ENCODE measurements at places on chromosomes 7 and 10.
A peak's percentile ranks its signal among the peaks of the same experiment; 100 is the strongest.

- DNase-seq = no peak
These were observed 1122.1 kb downstream of the XPNPEP1 start for GRCh38 chr10:108801220-108801619.

- DNase-seq = no peak
These were observed 59.7 kb upstream of the PDCD4 start for GRCh38 chr10:110811791-110812581.

GRCh38 chr7:69684369-69685292, 86.4 kb downstream of the AUTS2 start:
- no peak for DNase-seq

GRCh38 chr10:61973169-61973568, 71.7 kb downstream of the ARID5B start:
- no peak for DNase-seq

- no peak for DNase-seq
These were observed 181.6 kb downstream of the PHTF2 start for GRCh38 chr7:77980087-77980713.

DNA sequence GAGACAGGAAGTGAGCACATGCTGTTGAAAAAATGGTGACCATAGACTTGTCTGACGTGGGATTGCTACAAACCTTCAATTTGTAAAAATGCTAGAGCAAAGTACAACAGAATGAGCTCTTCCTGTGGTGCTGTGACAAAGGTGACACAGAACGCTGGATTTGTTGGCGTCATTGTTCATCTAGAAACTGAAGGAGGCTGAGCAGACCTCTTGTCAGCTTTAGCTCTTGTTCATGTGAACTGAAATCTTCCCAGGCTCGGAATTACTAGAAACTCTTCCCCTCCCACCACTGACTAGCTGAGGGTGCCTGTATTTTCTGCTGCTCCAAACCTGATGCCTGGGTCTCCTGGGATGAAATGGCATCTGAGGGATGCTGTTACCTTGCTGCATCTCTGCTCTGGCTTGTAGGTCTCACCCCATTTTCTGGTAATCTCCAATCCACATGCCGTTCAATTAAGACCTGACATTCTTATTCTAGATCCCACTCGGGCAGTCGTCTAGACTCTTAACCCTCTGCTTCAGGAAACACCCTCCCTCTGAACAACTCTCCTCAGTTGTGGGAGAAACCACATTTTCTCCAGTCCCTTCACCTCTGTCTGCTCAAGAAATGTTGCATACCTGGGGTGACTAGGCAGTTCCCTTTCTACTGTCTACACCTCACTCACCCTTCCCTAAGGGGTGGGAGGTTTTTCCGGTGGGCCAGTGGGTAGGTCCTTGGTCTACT, 349.3 kb downstream of the CXCL12 start:
- no peak for DNase-seq

DNA sequence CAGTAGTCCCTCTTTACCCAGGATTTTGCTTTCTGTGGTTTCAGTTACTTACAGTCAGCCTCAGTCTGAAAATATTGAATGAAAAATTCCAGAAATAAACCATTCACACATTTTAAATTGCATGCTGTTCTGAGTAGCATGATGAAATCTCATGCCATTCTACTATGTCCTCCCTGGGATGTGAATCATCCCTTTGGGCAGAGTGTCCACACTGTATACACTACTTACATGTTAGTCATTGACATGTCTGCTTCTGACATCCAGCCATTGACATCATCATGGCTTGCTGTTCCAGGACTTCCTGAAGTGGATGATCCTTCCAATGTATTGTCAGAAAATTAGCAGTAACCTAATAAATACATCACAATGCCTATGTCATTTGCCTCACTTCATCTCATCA, 34.6 kb upstream of the MALRD1 start:
- DNase-seq = peak; percentile 11

All from retinal pigment epithelial cell (primary cell).